Osteoblast (primary cell): ENCODE measurements at places on chromosomes 12 and 14.
A peak's percentile ranks its signal among the peaks of the same experiment; 100 is the strongest.

DNA sequence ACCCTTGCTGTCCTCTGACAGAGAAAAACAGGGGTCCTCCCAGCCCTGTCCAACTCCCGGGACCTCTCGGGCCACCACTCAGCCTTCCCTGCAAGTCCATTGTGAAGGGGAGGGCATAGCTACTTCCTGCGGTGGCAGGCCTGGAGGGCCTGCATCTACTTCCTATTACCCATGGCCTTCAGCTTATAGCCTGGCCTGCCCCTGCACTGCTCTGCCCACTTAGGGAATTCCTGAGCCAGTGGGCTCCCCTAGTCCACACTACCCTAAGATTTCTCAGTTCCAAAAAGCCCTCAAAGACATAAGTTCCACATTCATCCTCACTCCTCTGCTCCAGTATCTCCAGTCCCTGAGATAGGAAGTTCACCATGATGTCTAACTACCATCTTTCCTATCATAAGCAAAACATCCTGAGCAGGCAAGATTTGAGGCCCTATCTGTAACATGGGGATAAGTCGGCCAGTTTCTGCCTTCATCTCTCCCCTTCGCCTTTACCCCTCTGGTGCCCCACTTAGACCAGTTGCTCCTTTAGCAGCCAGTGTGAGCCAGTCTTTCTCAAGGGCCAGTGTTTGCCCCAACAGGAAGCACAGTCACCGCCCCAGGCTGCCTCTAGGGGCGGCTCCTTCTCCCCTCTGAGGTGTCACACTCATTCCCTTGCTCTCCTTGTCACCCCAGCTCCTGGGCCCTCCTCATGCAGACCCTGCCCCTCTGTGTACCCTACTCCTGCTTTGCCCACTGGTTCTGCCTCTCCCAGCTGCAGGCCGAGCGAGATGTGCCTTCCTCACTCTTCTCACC, 10.9 kb downstream of the HDAC7 start:
- peak; percentile 87 for DNase-seq

DNA sequence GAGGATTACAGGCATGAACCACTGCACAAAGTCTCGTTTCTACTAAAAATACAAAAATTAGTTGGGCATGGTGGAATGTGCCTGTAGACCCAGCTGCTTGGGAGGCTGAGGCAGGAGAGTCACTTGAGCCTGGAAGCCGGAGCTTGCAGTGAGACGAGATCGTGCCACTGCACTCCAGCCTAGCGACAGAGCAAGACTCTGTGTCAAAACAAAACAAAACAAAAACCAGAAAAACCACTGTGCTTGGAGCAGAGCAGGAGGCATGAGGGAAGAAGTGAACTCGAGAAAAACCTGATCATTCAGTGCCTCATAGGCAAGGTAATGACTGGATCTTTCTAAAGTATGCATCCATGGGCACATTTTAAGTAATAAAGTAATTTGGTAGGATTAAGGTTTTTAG, 487.8 kb downstream of the KCNH5 start:
- no peak for DNase-seq

- DNase-seq: no peak
These were observed 91.0 kb upstream of the TRAF3 start for GRCh38 chr14:102686196-102686801.

GRCh38 chr12:108318472-108319275, 20.4 kb downstream of the CMKLR1 start:
- DNase-seq: no peak

GRCh38 chr14:97458661-97459579, 661.7 kb downstream of the VRK1 start:
- DNase-seq: no peak

- peak; percentile 45 for DNase-seq
These were observed 34.2 kb downstream of the MOAP1 start for GRCh38 chr14:93150227-93151208.

GRCh38 chr14:69705706-69706105, 61.2 kb upstream of the SRSF5 start:
- DNase-seq: no peak

GRCh38 chr14:33922125-33922524, 28.7 kb downstream of the EGLN3 start:
- DNase-seq: no peak

- peak; percentile 92 for DNase-seq
These were observed 61.2 kb downstream of the FBXL14 start for GRCh38 chr12:1533205-1533601.

DNA sequence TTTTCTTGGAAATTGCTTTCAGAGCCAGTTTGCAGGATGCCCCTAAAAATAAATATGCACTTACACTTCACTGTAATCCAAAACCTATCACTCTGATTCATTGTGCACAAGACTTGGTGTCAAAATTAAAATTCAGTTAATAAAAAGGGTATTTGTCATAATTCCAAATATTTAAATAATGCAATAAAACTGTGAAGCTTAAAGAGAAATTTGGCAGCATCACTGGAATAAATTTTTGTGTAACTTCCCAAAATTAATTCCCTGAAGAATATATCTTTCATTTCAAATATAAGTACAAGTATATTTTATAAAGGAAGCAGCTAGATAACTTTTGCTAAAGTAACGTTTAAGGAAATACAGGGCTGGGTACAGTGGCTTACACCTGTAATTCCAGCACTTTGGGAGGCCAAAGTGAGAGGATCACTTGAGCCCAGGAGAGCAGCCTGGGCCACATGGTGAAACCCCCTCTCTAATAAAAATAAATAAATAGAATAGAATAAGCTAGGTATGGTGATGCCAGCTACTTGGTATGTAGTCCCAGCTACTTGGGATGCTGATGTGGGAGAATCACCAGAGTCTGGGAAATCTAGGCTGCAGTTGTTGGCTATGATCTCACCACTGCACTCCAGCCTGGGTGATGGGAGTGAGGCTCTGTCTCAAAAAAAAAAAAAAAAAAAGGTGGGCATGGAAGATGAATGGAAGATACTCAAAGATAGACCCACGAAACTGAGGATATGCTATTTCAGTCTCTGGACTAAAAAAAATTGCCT, 233.8 kb downstream of the FBXL14 start:
- no peak for DNase-seq

DNA sequence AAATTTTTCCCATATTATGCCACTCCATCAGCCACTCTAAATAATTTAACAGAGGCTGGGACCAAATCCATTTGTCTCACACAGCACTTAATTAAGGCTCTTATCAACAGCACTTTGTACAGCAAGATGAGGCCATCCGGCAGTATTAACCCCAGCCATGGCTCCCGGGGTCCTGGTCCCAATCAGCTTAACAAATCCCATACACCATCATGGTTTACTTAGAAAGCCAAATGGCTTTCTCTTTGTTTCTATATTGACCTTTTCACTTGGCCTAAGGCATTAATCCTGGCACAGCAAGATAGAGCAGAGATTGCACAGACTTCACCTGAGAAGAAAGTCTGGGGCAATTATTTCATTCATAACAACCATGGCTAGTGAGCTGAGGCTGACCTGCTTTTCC, 38.6 kb downstream of the SPTSSA start:
- no peak for DNase-seq

GRCh38 chr14:29242755-29243754, 476.5 kb downstream of the FOXG1 start:
- DNase-seq: no peak

DNA sequence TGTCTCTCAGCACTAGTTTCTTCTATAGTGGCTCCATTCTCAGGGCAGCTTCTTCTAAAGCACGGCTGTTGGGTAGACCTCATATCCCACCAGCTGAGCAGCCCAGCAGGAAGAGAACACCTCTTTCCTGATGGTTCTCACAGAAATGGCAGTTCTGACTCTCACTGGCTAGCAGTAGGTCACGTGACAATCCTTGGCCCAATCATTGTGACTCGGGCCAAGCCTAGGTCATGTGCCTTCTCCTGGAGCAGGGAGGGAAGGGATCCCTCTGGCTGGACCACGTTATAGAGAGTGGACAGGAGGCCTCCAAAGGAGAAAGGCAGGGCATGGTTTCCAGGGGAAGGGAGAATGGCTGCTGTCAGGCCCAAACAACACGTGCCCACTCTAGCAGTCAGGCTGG, 149.1 kb downstream of the AACS start:
- DNase-seq: no peak

DNA sequence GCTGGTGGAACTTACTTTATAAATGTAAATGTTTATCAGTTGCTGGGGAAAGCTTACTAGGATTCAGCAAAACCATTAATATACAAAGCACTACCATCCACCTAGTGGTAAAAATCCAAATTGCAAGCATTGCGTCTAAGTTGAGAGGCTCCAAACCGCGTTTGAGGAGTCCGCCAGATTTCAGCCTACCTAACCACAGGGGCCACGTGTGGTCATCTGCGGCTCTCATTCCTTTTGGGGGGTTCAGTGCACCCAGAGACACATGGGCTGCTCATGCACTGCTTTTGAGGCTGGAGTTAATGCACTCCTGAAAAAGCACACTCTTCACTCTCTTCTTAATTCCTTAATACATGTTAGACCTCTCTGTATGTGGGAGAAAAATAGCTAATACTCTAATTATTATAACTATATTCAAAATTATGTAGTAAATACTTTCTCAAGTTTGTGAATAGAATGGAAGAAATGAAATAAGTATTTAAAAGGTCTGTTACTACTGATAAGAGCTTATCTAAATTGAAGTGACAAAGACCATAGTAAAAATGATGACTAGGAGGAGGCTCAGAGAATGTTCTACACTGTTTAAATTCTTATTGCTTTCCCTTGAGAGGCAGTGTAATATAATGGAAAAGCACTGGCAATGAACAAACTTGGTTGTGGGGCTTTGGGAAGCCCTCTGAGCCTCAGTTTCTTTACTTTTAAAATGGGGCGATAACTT, 41.4 kb upstream of the MANSC4 start:
- DNase-seq: no peak

- no peak for DNase-seq
These were observed 26.3 kb upstream of the CISTR start for GRCh38 chr12:53777936-53778644.

DNA sequence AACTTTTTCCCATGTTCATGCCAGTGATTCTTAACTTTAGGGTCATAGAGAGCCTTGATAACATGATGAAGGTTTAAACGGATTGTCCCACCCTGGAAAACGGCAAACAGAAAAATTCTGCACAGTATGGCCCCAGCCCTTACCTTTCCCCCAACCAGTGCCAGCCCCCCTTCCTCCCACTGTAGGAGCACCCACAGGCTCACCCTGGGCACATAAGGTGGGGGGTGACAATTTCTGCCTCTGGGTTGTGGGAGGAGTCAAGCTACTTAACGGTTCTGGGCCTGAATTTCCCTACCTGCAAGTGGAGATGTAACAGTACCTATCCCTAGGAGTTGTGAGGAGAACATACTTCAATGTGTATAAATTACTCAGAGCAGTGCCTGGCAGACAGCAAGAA, 18.0 kb downstream of the XRCC3 start:
- peak; percentile 73 for DNase-seq

DNA sequence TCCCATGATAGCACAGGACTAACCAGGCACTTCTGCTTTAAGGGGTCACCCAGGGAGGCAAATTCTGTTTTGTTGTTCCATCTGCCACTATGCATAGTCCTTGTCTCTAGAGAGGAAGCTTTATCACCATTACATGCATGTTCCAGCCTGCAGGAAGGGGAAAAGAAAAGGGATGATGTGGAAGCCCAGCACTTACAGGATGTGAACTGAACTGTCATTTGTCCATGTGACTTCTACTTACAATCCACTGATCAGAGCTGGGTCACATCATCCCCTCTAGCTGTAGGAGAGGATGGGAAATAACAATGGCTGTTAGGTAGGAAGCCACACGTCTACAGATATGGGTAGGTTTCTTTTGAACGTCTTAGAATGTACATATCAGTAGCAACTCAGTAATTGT, 203.1 kb downstream of the PTPRO start:
- DNase-seq: no peak
